ENCODE measurements at places on chromosomes 1 and 21.

DNA sequence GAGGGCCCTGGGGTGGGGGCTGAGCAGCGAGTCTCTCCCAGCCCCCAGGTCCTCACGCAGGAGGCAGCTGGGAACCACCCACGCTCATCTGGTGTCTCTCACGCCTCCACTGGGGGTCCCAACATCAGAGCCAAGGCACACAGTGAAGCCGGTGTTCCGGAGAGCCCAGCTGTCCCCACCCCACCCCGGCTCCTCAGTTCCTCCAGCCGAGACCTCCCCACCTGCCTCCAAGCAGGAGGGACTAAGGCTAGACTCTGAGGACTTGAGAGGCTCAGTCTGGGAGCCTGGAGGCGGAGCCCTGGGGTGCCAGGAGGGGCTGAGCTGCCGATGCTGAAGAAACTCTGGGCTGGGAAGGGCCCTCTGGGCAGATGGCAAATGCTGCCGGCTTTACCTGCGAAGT is 1.6 kb upstream of the HPCA start:
- no peak for DNase-seq

DNA sequence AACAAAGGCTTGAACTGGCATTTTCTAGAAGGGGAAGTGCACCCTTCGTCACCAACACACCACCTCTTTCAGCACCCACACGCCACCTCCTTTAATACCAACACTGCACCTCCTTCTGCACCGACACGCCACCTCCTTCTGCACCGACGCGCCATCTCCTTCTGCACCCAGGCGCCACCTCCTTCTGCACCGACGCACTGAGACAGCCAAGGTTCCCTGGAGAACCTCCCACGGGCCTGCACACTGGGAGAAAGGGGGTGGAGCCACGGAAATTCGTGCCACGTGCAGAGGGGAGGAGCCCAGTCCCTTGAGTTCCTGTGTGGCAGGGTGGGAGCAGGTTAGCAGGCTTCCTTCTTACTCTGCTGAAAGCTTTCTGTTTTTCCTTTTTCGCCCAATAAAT is 327.9 kb upstream of the C1orf174 start:
- no peak for DNase-seq

DNA sequence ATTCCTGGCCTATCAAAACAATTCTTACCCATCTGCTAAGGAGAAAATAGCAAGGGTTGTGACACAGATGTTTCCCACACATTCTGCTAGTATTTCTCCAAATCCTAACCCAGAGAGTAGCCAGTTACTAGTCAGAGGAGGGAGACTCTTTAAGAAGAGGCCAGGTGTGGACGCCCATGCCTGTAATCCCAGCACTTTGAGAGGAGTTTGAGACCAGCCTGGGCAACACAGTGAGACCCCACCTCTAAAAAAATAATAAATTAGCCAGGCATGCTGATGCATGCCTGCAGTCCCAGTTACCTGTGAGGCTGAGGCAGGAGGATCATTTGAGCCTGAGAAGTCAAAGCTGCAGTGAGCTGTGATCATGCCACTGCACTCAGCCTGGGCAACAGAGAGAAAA is 28.6 kb downstream of the NVL start:
- DNase-seq: no peak

GRCh38 chr1:207020065-207020708 is 12.4 kb downstream of the C1orf116 start:
- DNase-seq: no peak

DNA sequence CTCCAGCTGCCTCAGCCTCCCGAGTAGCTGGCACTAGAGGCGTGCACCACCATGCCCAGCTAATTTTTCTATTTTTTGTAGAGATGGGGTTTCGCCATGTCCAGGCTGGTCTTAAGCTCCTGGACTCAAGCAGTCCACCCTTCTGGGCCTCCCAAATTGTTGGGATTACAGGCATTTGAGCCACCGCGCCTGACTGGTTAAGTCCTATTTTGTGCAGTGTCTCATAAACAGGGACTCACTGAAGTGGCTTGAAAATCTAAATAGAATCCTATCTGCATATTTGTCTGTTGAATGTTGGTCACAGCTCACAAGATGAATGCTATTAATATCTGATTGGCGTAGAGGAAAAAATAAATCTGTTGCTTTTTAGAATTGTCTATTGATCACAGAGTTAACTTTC is 5.9 kb upstream of the CHAF1B start:
- DNase-seq: no peak

DNA sequence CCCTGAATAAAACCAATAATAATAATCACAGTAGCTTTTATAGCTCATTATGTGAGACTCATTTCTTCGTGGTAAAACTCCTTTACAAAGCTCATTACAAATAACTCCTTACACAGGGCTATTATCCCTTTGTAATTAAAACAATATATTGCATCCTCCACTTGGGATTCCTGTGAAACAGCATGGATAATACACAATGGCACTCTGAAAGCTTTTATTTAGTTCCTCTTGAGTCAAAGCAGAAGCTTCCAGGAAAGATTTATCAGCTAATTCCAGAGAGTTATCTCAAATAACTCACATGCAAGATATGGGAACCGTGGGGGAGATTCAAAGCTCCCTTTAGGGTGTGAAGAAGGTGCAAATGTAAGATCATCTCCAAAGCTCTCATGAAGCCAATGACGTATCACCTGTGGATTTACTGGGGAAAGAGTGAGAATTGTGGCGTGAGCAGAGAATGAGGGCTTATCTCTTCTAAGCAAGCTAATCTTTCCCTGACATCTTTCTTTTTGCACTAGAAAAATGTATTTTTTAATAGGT is 60.4 kb upstream of the GJA5 start:
- DNase-seq: no peak

- no peak for DNase-seq
These were observed 42.6 kb upstream of the SRSF10 start for GRCh38 chr1:24022581-24023361.

- DNase-seq: no peak
These were observed 109.5 kb upstream of the NFIA start for GRCh38 chr1:60972841-60973364.

- no peak for DNase-seq
These were observed 89.4 kb downstream of the GRIK3 start for GRCh38 chr1:36944883-36945282.

- no peak for DNase-seq
These were observed 324.9 kb upstream of the SNX7 start for GRCh38 chr1:98336472-98337083.
